ENCODE measurements at places on chromosomes 3 and 15. TPM values are rescaled to one million over a fixed set of nuclear protein-coding genes. Genes with fewer than 3 reads are reported as not detected.

Gene SH2D7
- total RNA-seq, result not detected

DNA sequence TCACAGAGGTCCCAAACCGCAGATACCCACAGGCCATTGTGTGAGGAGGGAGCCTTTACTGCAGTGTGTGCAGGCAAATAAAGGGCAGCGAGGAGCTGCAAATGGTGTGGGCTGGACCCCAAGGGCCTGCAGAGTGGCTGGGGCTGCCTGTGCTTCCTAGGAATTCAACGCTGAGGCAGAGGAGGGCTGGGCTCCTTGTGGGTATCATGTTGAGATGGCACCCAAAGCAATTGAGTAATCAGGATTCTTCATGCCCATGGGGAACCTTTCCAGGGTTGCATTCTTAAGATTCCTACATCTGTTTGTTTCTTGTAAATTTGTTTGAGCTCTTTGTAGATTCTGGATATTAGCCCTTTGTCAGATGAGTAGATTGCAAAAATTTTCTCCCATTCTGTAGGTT, 85.4 kb upstream of the LIPC start:
- no peaks in the 10 kb centered on the region for H3K36me3 ChIP-seq
- no peak for DNase-seq
- no peak overlapping the region for H3K27ac ChIP-seq
- H3K4me3 ChIP-seq, result no peak overlapping the region
- H3K27me3 ChIP-seq, result no peaks in the 10 kb centered on the region

DNA sequence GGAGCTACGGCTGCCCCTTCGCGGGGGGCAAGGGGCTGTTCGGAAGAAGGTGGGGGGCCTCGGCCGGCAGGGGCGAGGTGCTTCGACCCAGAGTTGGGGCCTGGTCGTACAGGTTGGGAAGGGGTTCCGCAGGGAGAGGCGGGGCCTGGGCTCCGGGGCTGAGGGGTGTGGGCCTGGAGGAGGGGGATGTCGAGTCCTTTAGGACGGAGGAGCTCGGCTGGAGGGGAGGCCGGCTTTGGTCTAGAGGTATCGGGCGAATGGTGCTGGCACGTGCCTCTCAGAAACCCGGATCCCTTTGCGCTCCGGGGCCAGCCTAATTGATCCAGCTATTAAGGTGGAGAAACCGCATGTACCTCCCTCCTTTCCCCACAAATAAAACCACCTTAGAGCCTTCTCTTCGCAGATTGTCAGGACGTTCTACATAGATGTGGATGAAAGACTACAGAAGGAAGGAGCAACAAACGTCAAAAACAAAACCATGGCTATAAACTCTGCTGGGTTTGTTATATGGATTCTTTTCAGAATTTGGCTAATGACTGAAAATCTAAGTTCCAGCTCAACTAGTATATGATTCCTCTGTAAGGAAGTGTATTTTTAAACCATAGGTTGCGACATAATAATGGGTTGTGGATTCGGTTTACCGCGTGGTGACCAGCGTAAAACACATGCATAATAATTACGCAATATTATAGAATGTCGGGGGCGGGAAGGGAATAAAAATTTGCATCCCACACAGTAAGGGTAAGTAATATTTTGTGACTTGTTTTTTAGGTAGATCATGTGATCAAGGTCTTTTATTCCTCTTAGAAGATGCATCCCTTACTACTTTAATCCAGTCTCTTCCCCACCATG, 644 bp upstream of the NGLY1 start:
- no peaks in the 10 kb centered on the region for H3K36me3 ChIP-seq
- DNase-seq, result no peak
- H3K27me3 ChIP-seq, result no peaks in the 10 kb centered on the region
- H3K4me1 ChIP-seq, result peaks cover 46% of the 10 kb centered on the region
- H3K27ac ChIP-seq, result peak overlapping the region; percentile 90

DNA sequence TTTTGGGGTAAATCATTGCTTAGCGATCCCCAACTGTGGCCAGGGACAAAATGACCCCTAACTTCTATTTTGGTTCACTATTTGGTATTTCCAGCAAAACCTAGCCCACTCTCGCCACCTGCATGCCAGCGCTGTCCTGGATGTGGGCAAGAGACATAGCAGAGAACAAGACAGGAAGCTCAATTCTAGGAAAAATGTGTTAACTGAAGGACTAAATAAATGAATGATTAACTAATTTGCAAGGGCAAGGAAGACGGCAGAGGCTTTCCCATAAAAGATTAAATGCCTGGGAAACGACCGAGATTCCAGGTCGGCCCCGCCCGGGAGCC, 408 bp downstream of the NICN1 start:
- H3K36me3 ChIP-seq, result peaks cover 3% of the 10 kb centered on the region
- peak overlapping the region; percentile 78 for H3K27ac ChIP-seq
- no peaks in the 10 kb centered on the region for H3K27me3 ChIP-seq
- H3K4me3 ChIP-seq, result peak overlapping the region; percentile 92
- DNase-seq, result no peak

Gene GOLGA8M
- total RNA-seq, result 8.3 TPM

DNA sequence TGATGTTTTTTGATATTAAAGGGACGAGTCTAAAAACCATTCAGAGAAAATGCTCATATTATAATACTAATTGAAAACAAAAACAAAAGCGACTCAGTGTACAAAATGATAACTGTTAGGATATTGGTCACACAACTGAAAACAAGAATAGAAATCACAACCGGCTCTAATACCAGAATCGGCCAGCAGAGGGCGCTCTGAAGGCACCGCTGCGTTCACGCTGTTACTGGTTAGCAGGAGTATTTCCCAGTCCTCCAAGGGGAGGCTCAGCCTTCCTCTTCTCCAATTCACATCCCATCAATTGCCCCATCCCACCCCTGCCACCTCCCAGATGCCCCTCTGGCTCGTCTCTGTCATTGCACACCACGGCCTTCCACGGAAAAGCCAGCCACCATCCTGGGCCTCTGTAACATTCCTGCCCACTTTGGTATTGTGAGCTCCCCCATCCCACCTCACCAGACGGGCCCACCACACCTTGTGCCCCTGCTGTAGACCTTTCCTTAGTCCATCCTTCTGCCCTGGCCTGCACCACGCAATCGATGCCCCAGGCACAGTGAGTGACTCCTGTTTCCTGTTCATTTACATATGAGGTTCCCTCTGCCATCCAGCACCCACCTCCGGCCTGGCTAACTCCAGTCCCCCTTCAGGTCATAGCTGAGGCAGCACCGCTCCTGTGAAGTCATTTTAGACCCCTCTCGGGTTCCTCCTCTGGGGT, 8.5 kb downstream of the FAM107A start:
- no peak for DNase-seq
- H3K27ac ChIP-seq, result no peak overlapping the region
- H3K4me1 ChIP-seq, result peaks cover 3% of the 10 kb centered on the region
- no peaks in the 10 kb centered on the region for H3K36me3 ChIP-seq
- H3K4me3 ChIP-seq, result peak overlapping the region; percentile 17
- H3K27me3 ChIP-seq, result no peaks in the 10 kb centered on the region

DNA sequence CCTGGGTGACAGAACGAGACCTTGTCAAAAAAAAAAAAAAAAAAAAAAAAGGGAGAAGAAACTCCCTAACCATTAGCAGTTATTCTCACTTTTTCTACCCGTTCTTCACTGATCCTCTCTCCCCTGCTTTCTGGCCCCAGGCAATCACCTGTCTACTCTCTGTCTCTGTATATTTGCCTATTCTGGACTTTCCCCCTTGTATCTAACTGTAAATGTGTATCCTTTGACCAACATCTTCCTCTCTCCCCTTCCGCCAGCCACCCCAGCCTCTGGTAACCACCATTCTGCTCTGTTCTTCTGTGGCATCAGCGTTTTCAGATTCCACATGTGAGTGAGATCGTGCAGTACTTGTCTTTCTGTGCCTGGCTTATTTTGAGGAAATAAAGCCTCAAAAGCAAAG, 6.9 kb downstream of the CYFIP1 start:
- DNase-seq, result no peak
- H3K4me1 ChIP-seq, result no peaks in the 10 kb centered on the region
- H3K36me3 ChIP-seq, result peaks cover 9% of the 10 kb centered on the region
- peaks cover 2% of the 10 kb centered on the region for H3K27me3 ChIP-seq
- H3K27ac ChIP-seq, result no peak overlapping the region
- no peak overlapping the region for H3K4me3 ChIP-seq

Gene COPS2
- total RNA-seq, result 57.0 TPM

DNA sequence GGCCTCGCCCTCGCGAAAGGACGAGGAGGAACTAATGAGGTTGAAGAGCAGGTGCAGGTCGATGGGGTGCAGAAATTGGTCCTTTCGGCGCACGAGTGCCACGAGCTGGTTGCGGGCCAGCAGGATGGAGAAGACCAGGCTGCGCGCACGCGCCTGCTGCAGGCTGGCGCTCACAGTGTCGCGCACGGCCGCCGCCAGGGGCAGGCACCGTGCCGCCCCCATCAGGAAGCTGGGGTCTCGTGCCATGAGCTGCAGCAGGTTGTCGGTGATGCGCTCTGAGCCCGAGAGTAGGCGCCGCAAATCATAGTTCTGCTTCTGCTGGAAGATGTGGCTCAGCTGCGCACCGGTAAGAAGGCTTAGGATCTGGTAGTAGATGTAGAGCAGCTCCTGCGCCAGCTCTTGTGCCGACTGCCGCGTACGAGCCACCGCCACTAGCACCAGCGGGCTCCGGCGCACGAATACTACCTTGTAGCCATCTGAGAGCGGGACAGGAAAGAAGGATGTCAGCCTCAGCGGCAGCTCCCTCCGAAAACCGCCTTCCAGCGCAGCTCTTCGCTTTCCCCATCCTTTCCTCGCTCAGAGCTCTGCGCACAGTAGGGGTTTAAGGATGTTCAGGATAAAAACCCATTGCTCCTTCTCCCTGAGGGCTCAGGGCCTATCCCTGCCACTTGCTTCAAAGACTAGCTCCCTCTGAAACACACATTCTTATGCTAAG, 6.9 kb upstream of the MST1R start:
- DNase-seq, result no peak
- H3K4me3 ChIP-seq, result no peak overlapping the region
- peaks cover 12% of the 10 kb centered on the region for H3K36me3 ChIP-seq
- no peaks in the 10 kb centered on the region for H3K27me3 ChIP-seq
- peak overlapping the region; percentile 71 for H3K27ac ChIP-seq
- peaks cover 14% of the 10 kb centered on the region for H3K4me1 ChIP-seq

GRCh38 chr15:70617076-70617910, 146.1 kb downstream of the UACA start:
- H3K4me3 ChIP-seq, result no peak overlapping the region
- no peaks in the 10 kb centered on the region for H3K4me1 ChIP-seq
- peaks cover 4% of the 10 kb centered on the region for H3K27me3 ChIP-seq
- DNase-seq, result no peak

Measured in naive thymus-derived CD8-positive, alpha-beta T cell (primary cell).